Foreskin fibroblast (primary cell): ENCODE measurements at places on chromosomes 5 and 9.
A peak's percentile ranks its signal among the peaks of the same experiment; 100 is the strongest.

DNA sequence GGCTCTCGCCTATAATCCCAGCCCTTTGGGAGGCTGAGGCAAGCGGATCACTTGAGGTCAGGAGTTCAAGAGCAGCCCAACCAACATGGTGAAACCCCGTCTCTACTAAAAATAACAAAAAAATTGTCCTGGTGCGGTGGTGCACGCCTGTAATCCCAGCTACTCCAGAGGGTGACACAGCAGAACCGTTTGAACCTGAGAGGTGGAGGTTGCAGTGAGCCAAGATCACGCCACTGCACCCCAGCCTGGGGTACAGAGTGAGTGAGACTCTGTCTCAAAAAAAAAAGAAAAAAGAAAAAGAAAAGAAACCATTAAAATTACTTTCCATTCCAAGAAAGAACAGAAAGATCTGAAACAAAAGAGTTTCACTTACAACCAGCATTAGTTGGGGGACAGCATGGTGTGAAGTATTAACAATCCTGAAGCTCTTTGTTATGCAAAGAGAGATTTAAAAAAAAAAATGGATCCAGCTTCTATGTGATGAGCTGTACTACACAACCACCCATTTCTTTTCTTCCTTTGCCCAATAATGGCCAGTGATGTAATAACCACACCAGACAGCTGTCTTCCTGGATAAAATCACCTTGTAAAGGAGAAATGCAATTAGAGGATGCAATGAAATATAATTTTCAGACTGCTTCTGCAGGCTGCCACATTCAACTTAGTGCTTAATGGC, 76.9 kb downstream of the MED27 start:
- no peak for DNase-seq

DNA sequence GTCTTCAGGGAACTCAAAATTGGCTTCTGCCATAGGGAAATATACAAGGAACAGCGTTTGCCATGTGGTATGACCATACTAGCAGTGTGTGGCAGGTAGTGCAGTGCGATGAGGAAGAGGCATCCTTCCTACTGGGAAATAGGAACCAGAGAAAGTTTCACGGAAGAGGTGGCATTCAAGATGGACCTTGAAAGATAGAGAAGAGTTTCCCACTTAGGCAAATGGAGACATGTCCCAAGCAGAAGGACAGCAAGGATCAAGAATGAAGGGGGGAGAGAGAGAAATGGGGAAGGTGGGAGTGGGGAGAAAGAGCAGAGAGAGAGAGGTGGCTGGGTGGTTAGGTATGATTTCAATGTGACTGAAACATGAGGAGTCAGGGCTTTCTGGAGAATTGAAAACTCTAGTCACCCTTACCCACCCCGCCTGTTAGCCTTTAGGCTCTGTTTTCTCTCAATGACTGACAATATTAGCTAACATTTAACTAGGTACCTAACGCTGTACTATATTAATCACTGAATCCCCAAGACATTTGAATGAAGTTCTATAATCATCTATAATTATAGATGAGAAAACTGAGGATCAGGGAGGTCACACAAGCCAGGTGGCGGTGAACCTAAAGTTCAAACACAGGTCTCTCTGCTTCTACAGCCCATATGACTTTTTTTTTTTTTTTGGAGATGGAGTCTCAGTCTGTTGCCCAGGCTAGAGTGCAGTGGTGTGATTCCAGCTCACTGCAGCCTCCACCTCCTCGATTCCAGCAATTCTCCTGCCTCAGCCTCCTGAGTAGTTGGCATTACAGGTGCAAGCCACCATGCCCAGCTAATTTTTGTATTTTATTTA, 171.3 kb downstream of the NR3C1 start:
- DNase-seq: no peak

DNA sequence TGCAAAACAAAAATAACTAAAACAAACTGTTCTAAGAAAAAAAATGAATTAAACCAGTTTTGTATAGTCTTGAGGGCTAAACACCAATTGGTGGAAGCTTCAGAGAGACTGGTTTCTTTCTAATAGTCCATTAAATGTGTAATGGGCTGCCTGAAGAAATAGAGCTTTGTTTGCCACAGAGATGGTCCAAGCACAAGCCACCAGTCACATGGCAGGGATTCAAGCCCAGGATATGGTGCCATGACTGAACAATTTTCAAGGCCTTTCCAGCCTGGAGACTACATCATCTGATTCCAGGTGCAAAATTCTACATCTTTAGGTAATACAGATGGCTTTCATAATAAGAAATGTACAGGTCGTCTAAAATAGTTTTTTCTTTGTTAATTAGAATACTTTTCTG, 355.3 kb downstream of the NR2F1-AS1 start:
- DNase-seq: no peak

DNA sequence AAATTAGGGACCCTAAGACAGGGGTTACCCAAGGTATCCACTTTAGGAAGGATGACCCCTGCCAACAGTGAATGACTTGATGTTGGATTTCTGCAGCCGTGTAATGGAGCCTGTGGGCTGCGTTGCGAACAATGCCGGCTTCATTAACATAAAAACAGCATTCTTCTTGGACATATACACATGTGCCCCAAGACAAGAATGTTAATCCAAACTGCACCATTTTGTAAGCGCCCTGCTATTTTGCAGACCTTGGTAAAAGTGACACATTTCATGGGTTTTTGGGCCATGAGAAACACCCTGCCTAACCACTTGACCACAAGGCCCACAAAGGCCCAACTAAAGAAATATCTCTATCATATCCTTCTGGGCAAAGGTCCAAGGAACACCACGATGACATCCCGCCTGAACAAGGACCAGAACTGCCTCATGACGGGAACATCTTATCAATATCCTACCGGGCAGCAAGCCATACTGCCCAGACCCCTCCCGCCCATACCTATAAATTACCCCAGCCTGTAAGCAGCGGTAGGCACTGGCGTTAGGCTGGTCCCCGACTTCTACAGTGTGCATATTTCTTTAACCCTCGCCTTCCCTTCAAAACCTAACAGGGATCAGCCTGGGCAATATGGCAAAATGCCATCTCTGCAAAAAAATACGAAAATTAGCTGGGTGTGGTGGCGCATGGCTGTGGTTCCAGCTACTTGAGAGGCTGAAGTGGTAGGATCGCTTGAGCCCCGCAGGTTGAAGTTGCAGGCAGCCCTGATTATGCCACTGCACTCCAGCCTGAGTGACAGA, 9.7 kb upstream of the PDCD1LG2 start:
- no peak for DNase-seq

DNA sequence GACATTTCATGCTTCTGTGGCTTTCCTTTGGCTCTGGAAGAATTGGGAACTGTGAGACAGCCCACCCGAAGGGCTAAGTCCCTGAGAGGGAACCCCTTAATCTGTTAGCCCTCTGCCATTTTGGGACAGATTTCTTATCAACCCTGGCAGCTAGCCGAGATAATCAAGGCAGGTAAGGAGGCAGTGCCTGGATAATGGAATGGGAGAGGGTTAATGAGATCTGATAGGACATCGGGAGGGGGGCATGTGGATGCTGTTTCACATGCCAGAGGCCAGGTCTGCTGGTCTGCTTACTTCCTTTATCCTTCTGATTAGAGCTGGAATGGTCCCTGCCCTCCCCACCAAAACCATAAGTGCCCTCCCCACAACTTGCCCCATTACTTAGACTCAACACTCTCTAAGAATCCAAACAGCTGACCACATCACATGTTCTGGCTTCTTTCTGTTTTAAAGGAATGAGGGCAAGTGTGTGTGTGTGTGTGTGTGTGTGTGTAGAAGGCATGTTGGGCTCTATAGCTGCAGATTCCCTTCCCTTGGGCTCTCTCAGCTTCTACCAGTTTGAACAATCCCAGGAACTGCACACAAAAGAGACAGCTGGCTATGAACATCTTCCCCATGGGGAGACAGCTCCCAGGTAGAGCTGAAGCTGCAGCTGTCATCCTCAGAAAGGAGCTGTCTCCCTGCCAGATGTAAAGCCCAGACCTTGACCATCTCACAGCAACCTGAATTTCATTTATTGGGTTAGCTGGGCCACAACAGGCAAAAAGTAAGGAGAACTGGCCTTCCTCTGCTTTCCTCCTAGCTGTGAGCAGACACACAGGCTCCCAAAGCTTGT, 221.3 kb downstream of the PIK3R1 start:
- DNase-seq: no peak

DNA sequence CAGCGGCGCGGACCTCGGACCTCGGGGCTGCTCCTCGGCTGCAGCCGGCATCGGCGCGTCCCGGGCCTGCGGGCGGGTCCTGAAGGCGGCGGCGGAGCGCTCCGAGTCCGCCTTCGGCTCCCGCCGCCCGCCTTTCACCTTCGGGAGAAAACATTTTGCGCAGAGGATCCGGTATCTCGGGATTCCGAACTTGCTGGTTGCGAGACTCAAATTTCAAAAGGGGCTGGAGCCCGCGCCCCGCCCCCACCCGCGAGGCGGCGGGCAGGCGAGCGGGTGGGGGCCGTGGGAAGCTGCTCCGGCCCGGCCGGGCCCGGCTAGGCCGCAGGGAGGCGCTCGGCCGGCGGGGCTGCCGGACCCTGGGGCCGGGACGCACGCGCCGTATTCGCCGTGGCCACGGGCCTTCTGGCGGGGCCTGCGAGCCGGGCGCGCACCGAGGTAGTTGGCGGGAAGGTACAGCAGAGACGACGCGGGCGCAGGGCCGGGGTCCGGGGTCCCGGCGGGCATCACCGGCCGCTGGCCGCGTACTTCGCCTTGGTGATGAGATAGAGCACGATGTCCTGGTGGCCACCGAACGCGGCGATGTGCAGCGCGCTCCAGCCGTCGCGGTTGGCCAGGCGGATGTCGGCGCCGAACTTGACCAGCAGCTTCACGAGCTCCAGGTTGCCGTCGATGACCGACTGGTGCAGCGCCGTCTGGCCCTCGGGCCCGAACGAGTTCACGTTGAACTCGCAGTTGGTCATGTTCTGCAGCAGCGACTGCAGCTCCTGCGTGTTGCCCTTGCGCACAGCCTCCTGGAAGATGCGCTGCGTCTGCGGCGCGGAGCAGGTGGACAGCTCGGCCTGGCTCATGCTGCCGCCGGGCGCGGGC, 757 bp downstream of the NRARP start:
- DNase-seq: no peak

DNA sequence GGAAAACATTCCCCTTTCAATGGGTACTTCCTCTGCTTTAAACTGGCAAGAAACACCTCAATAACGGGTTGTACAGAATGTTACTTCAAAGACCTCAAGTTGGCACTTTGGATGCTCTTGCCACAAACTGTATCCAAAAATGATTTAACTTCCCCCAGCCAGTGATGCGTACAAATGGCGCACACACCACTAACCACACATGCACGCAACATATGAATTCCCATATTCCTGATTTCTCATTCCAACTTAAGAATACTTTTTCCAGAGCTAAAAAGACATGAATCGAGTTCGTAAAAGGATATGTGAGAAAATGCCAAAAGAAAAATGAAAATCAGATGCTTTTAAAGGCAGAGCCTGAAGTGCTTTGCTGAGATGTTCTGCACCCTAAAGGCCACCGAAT, 388.0 kb upstream of the PIK3R1 start:
- DNase-seq: no peak

GRCh38 chr9:99490729-99491128, 268.6 kb downstream of the SEC61B start:
- peak; percentile 27 for DNase-seq

GRCh38 chr9:137278721-137279711, 1.5 kb downstream of the TOR4A start:
- DNase-seq: no peak

DNA sequence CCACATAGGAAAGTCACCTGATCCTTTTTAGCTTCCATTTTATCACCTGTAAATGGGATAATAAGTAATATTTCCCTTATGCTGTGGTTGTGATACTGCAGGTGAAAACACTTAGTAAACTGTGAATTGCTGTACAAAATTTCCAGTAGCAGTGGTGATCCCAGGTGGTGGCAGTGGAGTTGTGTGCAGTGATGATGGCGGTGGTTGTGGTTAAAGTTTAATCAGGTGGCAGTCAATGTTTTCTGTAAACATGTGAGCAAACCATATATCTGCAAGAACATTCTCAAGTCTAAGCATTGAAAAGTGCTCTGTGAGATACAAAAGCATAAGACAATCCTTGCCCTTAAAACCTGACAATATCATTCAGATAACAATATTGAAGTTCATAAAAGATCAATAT, 480.2 kb downstream of the RASEF start:
- DNase-seq: no peak
